CD4-positive, alpha-beta T cell treated with Interleukin-17A for 4 hours (primary cell): ENCODE measurements at places on chromosomes 4 and X.

GRCh38 chr4:151395873-151396272 lies 13.1 kb upstream of the FHIP1A start:
- DNase-seq = no peak

- DNase-seq = no peak
Measured at GRCh38 chrX:46630141-46630540, 56.6 kb downstream of the CHST7 start.

GRCh38 chrX:130121505-130121800 lies 11.2 kb upstream of the ELF4 start:
- DNase-seq = no peak

GRCh38 chrX:39893417-39894338 lies 204.1 kb downstream of the BCOR start:
- no peak for DNase-seq

DNA sequence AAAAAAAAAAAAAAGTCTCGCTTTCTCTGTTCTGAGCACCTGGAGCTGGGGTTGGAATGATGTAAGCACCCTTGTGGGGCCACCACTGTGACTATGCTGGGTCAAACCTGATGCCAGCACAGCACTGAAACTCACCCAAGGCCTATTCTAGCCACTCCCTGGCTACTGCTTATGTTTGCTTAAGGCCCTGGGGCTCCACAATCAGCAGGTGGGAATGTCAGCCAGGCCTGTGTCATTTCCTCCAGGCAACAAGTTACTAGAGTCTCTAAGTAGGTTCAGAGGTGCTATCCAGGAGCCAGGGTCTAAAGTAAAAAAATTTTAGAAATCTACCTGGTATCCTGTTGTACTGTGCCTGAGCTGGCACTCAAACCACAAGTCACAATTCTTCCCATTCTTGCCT lies 1306.8 kb downstream of the STIM2 start:
- DNase-seq = no peak

- no peak for DNase-seq
Measured at GRCh38 chr4:54066718-54067129, 2.3 kb upstream of the CHIC2 start.

GRCh38 chr4:77493829-77494551 lies 111.6 kb upstream of the CXCL13 start:
- no peak for DNase-seq

- DNase-seq = no peak
Measured at GRCh38 chr4:150149381-150149780, 71.1 kb downstream of the DCLK2 start.

DNA sequence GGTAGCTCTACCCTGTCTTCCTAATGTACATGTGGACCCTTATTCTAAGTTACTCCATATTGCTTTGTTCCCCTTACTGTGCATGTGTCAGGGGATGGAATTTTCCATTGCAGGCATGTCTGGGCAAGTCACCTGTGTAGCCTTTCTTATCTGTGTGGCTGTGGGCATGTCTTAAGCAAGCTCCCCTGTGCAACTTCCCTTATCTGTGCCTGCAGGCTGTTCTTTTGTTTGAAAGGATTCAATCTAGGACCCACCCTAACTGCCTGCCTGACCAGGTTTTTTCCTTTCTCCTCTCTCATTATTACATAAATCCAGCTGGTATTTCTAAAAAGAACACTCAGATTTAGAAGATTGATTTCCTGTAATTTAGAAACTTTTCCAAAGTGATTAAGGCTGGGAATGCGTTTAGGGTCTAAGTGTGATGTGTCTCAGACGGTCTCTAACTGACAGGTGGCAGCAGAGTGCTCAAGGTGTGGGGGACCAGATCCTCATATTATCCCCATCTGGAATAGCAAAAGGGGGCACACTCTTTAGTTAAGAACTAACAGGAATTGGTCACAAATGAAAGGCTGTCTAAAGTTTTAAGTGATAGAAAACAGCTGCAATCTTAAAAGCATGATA lies 198.9 kb upstream of the PPP1R2C start:
- DNase-seq = no peak

- peak; percentile 26 for DNase-seq
Measured at GRCh38 chr4:38489924-38490639, 173.9 kb upstream of the KLF3 start.

- peak; percentile 74 for DNase-seq
Measured at GRCh38 chrX:65581661-65582339, 47.2 kb upstream of the LAS1L start.

DNA sequence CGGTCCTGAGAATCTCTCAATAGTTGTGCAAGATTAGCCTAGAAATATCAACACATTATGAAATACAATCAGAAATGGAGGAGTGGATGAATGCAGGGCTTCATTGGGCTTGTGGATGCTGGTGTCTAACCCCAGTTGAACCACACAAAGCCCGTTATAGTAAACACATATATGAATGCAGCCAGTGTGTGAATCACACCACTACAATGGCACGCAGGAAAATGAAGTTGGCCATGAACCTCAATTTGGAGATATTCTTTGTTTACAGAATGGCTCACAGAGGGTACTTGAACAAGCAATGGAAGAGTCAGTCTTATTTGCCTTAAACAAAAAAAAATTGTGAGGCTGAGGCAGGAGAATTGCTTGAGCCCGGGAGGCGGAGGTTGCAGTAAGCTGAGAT lies 57.8 kb downstream of the SOD3 start:
- no peak for DNase-seq

GRCh38 chrX:82127228-82128123 lies 925.6 kb downstream of the SH3BGRL start:
- DNase-seq = no peak

GRCh38 chr4:80365928-80366327 lies 30.4 kb downstream of the CFAP299 start:
- DNase-seq = peak; percentile 65

GRCh38 chr4:123350191-123350544 lies 46.4 kb upstream of the SPRY1 start:
- DNase-seq = no peak

- DNase-seq = no peak
Measured at GRCh38 chrX:129690435-129690834, 35.7 kb upstream of the APLN start.

GRCh38 chrX:129785160-129785947 lies 5.6 kb downstream of the SASH3 start:
- no peak for DNase-seq

GRCh38 chr4:142846729-142847596 lies 862 bp upstream of the INPP4B start:
- peak; percentile 78 for DNase-seq

DNA sequence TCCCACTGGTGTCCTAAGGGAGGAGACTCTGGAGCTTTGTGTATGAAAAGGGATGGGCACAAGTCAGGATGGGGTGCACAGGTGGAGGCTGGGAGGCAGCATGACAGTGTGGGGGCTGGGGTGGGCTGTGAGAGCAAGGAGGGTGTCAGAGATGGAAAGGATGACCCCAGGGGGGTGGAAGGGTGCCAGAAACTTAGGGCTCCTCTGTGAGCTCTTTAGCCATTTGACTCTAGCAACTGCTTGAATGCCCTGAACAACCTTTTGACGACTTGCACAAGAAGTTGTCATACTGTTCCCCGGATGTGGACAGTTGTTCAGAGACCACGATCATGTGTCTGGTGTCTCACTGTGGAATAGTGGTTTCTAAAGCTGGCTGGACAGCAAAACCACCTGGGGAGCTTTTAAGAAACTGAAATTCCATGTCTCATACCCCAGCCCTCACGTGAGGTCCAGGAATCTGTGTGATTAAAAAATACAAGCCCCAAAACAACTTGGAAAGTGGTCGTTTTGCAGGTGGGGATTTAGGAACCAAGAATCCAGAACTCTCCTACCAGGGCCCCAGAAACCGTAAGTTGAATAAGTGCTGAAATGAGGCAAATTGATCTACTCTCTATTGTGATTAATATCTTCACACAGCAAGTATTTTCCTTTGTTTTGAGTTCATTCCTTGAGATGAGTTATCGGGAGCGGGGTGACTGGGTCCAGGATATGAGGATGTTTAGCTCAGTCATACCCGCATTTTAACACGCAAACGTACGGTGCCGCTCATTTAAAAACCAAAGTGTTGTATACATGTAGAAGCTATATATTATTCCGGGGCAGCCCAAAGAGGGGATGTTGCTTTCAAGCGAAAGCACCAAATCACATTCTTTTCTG lies 3.4 kb downstream of the RHOH start:
- DNase-seq = peak; percentile 62

- no peak for DNase-seq
Measured at GRCh38 chr4:84100071-84100470, 399.0 kb downstream of the NKX6-1 start.

DNA sequence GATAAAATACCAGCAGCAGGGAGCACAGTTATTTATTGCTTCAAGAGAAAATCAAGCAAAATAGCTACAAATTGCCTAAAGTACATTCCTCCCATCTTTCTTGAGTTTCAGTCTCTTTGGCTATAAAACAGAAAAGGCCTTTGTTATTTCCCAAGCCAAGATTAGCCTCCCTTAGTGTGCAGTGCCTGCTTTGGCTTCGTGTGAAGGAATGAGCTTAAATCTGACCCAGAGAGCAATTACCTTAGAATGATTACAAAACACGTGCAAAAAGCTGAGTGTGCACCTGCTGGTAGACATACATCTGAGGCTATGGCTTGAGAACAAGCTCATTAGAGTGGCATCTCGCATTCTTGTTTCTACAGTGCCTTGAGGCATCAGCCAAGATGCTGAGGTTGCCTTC lies 250.8 kb downstream of the C4orf33 start:
- no peak for DNase-seq

- DNase-seq = no peak
Measured at GRCh38 chr4:129046055-129046959, 47.0 kb downstream of the SCLT1 start.

- no peak for DNase-seq
Measured at GRCh38 chr4:75705198-75705977, 19.0 kb upstream of the USO1 start.

GRCh38 chr4:76588274-76588673 lies 153.2 kb downstream of the SHROOM3 start:
- DNase-seq = no peak

DNA sequence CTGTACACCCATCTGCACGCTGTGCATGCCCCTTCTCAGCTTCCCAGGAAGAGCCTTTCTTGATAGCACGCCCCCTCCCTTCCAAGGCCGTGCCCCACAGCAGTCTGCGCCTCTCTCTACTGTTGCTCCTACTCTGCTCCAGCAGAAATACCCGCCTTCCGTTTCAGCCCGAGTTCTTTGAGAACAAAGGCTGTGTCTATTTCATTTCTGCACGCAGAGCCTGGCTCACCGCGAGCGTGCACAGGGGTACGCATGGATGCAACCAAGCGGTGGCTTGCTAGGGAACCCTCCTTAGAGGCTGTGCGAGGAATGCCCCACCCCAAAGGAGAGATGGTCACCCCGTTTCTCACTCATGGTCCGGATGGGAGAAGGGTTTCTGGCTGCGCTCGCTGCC lies 485 bp downstream of the AADAT start:
- DNase-seq = no peak

GRCh38 chr4:109111031-109111430 lies 191.4 kb downstream of the COL25A1 start:
- no peak for DNase-seq

- no peak for DNase-seq
Measured at GRCh38 chr4:52195869-52196268, 144.8 kb downstream of the SPATA18 start.

DNA sequence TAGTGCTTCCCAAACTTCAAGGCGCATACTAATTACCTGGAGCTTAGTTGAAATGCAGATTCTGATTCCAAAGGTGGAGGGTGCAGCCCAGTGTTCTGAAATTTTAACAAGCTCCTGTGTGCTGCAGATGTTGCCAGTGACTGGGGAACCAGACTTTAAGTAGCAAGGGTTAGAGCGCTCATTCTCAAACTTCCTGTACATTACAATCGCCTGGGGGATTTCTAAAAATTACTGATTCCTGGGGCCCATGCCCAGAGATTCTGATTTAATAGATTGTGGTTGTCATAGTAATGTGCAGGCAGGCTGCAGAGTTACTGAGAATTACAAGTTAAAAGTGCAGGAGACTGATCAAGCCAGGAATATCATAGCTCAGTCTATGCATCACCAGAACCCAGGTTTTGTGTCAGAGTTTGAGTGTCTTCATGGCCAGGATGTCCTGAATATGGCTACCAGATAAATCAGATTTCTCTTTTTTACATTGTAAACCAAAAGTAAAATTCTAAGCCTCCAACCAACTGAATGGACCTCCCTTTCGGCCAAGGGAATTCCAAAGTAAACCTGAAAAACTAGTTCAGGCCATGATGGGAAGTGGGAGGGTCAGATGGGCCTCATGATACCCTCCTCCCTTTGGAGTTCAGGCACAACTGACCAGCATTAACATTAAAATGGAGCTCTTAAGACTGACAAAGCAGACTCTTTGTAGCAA lies 121.6 kb downstream of the ATXN3L start:
- DNase-seq = no peak

- DNase-seq = peak; percentile 10
Measured at GRCh38 chrX:103483720-103484119, 35.6 kb downstream of the RAB40A start.

DNA sequence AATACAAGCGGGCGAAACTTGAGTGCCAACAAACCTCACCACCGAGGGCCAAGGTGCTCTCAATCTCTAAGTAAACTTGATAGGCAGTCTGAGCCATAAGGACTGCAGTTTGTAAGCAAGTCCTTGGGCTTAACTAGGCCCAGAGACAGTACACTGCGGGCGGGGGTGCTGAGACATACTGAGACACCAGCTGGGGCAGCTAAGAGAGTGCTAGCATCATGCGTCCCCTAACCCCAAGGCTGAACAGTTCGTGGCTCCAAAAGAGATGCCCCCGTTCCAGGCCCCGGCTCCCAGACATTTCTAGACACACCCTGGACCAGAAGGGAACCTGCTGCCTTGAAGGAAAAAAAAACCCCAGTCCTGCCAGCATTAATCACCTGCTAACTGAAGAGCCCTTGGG lies 126.8 kb upstream of the PRDX4 start:
- no peak for DNase-seq

DNA sequence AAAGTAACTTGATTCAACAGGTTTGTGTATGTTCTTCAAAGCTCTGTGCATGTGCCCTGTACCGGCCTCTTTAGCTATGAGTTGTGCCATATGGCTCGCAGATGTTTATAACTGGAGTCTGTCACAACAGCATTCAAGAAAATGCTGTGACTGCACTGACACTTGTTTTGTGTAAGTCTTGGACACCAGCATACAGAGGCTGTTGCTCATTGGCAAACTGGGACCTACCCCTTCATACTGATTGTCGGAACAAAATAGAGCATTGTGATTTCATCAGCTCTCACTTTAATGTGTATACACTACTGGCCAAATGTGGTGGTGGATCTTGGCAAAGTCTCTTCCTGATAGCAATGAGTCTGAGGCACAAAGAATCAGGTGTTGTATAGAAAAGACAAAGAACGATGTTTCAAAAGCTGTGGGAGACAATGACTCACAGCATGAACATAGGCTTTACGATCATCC lies 133.9 kb downstream of the EGF start:
- no peak for DNase-seq

DNA sequence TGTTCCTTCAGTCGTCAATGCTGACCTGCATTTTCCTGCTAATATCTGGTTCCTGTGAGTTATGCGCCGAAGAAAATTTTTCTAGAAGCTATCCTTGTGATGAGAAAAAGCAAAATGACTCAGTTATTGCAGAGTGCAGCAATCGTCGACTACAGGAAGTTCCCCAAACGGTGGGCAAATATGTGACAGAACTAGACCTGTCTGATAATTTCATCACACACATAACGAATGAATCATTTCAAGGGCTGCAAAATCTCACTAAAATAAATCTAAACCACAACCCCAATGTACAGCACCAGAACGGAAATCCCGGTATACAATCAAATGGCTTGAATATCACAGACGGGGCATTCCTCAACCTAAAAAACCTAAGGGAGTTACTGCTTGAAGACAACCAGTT lies 12.6 kb downstream of the TLR8 start:
- DNase-seq = no peak
